Central memory CD4-positive, alpha-beta T cell (primary cell): ENCODE measurements at places on chromosomes 1 and 21.

- DNase-seq, result no peak
Observed at GRCh38 chr1:46687093-46687659, 15.5 kb downstream of the TEX38 start.

DNA sequence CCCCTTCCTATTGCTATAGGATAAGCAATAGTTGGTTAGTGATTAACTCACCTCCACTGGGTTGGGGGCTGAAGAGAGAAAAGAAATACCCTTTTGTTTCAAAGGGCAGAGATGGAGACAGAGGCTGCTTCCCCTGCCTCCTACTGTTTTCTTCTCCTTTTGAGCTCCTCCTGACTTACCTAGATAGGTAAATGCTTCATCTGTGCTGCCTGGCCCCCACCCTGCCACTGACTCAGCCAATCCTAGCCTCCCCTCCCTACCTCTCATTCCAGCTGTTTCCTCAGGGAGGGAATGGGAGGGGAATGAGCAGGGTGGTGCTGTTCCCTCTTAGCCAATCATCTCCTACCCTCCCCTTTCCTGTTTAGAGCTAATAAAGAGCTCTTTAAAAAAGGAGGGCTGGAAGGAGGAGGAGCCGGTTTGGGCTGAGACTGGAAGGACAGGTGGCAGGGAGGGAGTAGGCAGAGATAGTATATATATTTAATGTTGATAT, at the start of gene C1orf116:
Gene C1orf116 (minus strand): TSS at position 229 of the 490 bp plus-strand sequence. CDS start 5,158 bp downstream, outside the sequence.
- DNase-seq, result no peak

DNA sequence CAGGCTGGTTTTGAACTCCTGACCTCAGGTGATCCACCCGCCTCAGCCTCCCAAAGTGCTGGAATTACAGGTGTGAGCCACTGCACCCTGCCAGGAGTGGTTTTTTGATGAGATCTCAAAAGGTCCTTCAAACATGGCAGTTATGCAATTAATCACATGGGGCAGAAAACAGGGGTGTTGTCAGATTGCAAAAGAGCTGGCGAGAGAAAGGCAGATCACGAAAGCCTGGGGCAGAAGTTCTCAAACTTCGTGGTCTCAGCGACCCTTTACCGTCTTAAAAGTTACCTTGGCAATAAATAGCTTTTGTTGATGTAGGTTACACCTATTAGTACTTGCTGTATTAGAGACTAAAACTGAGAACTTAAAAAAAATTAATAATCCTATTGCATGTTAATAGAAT, 16.1 kb downstream of the CNR2 start:
- DNase-seq, result no peak

DNA sequence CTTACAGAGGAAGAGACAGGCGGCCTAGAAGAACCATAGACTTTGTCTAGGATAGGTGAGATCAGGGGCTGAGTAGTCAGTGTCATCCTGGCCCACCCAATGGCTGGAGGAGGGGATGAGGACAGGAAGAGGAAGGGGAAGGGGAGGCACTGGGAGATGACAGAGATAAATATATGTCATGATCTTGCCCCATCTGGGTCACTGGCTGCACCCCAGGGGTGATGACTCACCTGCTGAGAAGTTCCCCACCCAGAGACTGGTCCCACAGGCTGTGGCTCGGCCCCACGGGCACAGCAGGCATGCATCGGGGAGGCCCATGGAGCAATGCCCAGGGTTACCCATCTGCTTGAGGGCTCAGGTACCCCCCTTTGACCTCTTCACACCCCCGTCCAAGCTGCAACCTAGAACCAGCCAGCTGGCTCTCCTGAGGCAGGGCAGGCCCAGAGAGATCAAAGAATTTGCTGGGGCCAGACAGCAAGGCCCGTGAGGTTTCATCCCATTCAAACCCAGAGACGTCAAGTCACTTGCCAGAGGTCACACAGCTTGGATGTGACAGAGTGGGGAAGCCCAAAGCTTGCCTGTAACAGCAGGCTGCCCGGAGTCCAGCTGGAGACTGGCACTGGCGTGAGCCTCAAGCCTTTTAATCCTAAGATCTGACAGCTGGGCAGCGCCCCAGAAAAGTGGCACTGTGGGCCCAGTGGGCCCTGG, 34.7 kb upstream of the CASZ1 start:
- DNase-seq, result no peak

DNA sequence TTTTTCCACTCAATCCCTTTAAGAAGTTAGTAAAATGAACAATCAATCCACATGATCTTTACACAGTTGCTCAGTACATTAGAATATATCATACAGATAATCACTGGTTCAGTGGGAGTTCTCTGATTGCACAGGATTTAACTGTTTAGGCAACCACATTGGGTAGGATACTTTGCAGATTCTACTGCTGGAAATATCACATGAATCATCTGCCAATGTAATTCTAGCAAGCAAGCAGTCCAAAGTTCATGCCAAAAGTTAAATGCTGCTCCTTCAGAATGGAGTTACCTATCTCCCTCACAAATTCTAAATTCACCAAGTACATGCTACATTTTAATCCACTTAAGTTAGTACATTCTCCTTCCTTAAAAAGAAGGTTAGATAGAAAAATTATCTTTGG, 52.4 kb downstream of the NEGR1 start:
- DNase-seq, result no peak

DNA sequence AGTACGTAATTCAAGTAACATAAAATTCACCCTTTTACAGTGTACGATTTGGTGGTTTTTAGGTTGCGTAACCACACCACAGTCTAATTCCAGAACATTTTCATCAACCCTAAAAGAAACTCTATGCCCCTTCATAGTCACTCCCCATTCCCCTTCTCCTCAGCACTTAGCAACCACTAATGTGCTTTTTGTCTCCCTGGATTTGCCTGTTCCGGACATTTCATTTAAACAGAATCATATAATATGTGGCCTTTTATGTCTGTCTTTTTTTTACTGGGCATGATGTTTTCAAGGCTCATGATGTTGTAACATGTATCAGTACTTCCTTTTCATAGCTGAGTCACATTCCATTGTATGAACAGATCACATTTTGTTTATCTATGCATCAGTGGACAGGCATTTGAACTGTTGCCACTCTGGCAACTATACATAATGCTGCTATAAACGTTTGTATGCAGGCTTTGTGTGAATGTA, 20.8 kb downstream of the OBSCN start:
- DNase-seq, result no peak

DNA sequence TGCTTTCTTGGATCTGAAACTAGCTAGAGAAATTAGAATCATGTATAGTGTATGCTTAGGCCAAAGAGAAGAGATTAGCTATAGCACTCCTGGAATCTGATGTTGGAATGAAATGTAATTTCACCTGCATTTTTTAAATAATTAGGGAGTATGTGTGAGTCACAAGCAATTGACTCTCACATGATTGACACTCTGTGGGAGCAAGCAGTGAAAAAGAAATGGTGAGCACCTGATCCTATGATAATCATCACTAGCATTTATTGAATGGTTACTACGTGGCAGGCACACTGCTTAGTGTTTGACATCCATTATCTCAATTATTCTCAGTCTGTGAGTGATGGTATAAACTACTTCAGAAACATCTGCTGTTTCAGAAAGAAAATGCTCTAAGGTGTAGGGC, 176.6 kb downstream of the NRIP1 start:
- no peak for DNase-seq

- DNase-seq, result no peak
Observed at GRCh38 chr1:82388679-82389078, 587.9 kb downstream of the ADGRL2 start.

DNA sequence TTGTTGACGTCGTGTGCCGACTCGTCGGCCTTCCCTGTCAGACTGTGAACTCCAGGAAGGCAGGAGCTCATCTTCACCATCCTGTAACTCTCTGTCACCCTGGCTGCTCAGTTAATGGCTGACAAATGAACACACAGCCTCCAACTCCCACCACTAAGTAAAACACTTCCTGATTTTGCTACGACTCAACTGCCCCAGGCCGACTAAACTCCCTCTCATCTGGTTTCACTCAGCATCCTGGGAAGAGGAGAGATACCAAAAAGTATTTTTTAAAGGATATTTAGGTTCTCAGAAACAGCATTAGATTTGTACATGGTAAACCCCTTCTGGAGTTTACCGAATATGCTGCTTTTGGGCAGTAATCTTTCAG, 18.2 kb upstream of the LHX4 start:
- no peak for DNase-seq

- DNase-seq, result no peak
Observed at GRCh38 chr1:238360474-238360873, 469.8 kb upstream of the ZP4 start.

- DNase-seq, result no peak
Observed at GRCh38 chr1:181089017-181089675, 646 bp downstream of the IER5 start.

- no peak for DNase-seq
Observed at GRCh38 chr1:119160409-119160808, 20.0 kb upstream of the WARS2 start.

DNA sequence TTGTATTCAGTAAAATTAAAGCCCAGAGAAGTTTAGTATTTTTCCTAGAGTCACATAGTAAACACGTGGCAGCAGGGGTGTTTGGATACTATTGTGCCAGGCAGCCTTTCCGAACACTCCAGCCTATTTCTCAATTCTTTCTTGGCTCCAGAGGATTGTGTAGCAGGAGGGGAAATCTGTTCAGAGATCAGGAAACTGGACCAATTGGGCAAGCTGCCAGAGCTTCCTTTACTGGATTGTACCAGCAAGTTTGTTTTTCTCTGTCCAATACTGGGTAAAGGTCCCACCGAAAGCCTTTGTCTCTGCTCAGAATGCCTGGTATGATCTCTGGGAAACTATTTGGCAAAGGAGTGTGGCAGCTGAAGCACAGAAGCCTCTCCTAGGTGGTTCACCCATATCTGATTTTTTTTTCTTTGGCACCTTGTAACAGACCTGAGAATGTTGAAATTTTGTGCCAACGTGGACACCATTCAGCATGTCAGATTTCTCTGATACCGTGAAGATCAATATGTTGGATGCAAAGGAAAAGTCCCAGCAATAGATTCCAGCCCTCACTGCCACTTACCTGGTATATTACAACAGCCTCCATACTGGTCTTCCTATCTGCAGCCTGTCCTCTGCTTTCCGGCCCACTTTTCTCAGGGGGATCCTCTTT, 126.2 kb downstream of the FGGY start:
- no peak for DNase-seq

GRCh38 chr1:56225964-56226815, 353.2 kb downstream of the PLPP3 start:
- DNase-seq, result no peak

- no peak for DNase-seq
Observed at GRCh38 chr1:87362834-87363426, 34.2 kb downstream of the LMO4 start.

DNA sequence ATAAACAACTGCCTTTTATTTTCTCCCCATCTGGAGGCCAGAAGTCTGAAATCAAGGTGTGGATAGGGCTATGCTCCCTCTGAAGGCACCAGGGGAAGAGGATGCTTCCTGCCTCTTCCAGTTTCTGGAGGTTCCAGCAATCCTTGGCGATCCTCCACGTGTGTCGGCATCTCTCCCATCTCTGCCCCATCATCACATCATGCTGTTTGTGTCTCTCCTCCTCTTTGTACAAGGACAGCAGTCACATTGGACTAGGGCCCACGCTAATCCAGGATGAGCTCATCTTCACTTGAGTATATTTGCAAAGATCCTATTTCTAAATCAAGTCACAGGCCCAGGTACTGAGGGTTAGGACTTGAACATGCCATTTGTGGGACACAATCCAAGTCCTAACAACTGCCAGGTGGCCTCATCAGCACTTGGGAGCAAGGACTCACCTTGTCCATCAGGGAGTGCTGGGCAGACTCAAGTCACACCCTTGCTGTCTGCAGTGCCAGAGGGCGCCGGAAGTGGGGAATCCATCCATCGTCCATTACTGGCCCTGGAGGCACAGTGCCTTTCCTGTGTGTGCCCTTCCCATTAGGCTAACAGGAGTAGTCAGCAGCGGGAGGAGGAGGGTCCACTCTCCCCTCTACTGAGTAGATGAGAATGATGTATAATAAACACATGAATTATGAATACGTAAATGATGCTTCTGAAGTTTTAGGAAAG, 185.4 kb upstream of the AJAP1 start:
- no peak for DNase-seq

- DNase-seq, result no peak
Observed at GRCh38 chr1:8165595-8166360, 139.7 kb upstream of the ERRFI1 start.

- no peak for DNase-seq
Observed at GRCh38 chr21:25983745-25984144, 186.8 kb downstream of the APP start.

DNA sequence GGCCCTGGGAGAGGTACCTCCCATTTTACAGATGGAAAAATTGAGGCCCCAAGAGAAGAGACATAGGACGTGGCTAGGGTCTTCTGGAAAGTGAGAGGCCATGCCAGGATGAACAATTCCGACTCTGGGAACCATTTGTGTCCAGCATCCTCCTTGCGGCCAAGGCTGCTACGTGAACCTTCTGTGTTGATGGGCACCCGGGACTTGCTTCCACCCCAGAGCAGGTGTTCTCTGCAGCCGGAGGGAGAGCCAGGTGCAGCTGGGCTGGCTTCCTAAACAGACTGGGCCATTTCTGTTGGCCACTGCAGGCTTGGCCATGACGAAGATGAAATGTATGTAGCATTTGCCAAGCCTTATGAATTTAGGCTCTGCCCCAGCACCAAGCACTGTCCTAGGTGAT, 118.9 kb downstream of the PRDM2 start:
- DNase-seq, result no peak

DNA sequence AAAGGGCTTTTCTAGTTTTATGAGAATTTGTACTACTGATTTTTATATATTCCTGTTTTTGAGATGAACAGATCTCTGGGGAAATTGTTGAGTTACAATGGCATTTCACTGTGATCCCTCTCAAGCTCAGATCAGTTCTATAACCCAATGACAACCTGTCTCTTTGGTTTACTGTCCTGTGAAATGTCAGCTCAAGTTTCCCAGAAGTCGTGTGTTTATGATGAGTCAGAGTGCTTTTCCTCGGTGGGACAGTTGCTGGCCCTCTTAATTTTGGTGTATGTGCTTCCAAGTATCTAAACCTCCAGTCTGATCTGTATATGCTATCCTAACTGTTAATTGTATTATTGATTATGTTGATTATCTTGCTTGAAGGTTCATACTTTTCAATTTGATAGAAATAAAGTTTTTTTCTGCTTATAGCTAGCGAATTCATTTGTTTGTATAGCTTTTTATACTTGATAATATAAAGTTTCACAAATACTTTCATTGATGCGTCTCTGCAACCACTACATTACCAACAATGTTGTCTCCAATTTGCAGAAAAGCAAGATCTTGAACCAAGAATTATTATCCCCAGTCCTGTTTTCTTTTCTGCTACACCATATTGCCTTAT, 77.5 kb upstream of the DNAJC6 start:
- DNase-seq, result no peak

DNA sequence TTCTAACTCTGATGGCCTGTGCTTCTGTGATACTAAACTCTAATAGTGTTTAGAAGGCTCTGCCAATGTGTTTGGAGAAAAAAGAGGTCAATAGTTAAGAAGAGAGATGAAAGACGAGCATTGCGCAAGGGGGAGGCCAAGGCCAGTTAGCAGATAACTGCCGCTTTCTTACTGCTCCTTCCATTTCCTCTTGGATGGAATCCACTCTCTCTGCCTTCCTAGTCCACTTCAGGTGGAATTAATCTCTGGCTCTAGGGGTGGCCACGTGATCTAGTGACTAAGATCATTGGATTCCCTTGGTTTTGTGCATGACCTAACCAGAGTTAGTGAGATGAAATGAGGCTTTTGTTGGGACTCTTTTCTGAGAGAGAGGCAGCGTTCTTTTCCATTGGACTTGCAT, 148.3 kb downstream of the ACTL8 start:
- no peak for DNase-seq

- no peak for DNase-seq
Observed at GRCh38 chr1:228089519-228090380, 7.2 kb downstream of the ARF1 start.

- no peak for DNase-seq
Observed at GRCh38 chr1:86887479-86888162, 26.3 kb downstream of the SELENOF start.
